ENCODE measurements at places on chromosomes 5 and 9. TPM values are rescaled to one million over a fixed set of nuclear protein-coding genes. Genes with fewer than 3 reads are reported as not detected.
A peak's percentile ranks its signal among the peaks of the same experiment; 100 is the strongest.

The MRPL22 gene
- total RNA-seq = 45.9 TPM

The SLC30A5 gene
- 37.6 TPM for total RNA-seq

The IFNB1 gene
- total RNA-seq = 0.05 TPM

The HACD4 gene
- total RNA-seq = 6.2 TPM

The FOXD4 gene
- total RNA-seq = 0.38 TPM

The PTPRD gene
- 13.5 TPM for total RNA-seq

The NTNG2 gene
- total RNA-seq = 1.7 TPM

The SLC34A3 gene
- not detected for total RNA-seq

The CDH6 gene
- 0.66 TPM for total RNA-seq

The CER1 gene
- 0.05 TPM for total RNA-seq

The TMEM252 gene
- total RNA-seq = not detected

The PCA3 gene
- total RNA-seq = 0.09 TPM

The SPINK7 gene
- total RNA-seq = 1.2 TPM

- no peaks in the 10 kb centered on the region for H3K27me3 ChIP-seq
- no peak for DNase-seq
- no peak overlapping the region for H3K27ac ChIP-seq
- no peaks in the 10 kb centered on the region for H3K36me3 ChIP-seq
Observed at GRCh38 chr9:130396581-130396980, 48.2 kb upstream of the ASS1 start.

GRCh38 chr9:29802454-29802853 lies 2229.2 kb upstream of the C9orf72 start:
- no peak for DNase-seq
- no peak overlapping the region for H3K27ac ChIP-seq
- no peak overlapping the region for H3K4me3 ChIP-seq
- H3K27me3 ChIP-seq = no peaks in the 10 kb centered on the region
- no peaks in the 10 kb centered on the region for H3K4me1 ChIP-seq

DNA sequence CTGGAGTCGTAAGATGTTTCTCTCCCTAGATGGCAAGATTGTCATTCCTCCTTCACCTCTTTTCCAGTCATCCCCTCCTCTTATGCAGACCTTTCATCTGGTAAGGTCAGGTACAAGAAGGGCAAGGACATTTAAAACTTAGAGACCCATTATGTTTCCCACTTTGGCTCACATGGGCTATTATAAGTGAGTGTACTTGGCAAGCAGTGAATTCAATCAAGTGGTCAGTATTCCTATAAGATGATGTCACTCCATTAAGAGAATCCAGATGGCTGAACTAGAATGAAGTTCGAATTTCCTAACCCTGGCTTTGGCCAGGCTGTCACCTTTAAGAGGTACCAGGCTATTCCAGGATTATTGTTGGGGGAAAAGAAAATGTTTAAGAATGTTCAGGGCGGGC lies 32.2 kb downstream of the ZNF131 start:
- no peaks in the 10 kb centered on the region for H3K4me1 ChIP-seq
- no peak overlapping the region for H3K27ac ChIP-seq
- H3K4me3 ChIP-seq = no peak overlapping the region

- H3K27me3 ChIP-seq = no peaks in the 10 kb centered on the region
- no peak overlapping the region for H3K4me3 ChIP-seq
- no peak for DNase-seq
- no peaks in the 10 kb centered on the region for H3K4me1 ChIP-seq
- H3K27ac ChIP-seq = no peak overlapping the region
Observed at GRCh38 chr5:58188262-58188651, 271.6 kb downstream of the PLK2 start.

GRCh38 chr5:159050316-159051143 lies 49.2 kb downstream of the EBF1 start:
- H3K36me3 ChIP-seq = no peaks in the 10 kb centered on the region
- H3K4me1 ChIP-seq = peaks cover 23% of the 10 kb centered on the region
- no peak for DNase-seq
- H3K27me3 ChIP-seq = peaks cover 19% of the 10 kb centered on the region
- H3K27ac ChIP-seq = peak overlapping the region; percentile 26

GRCh38 chr5:33829430-33829829 lies 62.4 kb downstream of the ADAMTS12 start:
- no peaks in the 10 kb centered on the region for H3K36me3 ChIP-seq
- H3K4me3 ChIP-seq = no peak overlapping the region
- H3K27me3 ChIP-seq = no peaks in the 10 kb centered on the region
- no peaks in the 10 kb centered on the region for H3K4me1 ChIP-seq

DNA sequence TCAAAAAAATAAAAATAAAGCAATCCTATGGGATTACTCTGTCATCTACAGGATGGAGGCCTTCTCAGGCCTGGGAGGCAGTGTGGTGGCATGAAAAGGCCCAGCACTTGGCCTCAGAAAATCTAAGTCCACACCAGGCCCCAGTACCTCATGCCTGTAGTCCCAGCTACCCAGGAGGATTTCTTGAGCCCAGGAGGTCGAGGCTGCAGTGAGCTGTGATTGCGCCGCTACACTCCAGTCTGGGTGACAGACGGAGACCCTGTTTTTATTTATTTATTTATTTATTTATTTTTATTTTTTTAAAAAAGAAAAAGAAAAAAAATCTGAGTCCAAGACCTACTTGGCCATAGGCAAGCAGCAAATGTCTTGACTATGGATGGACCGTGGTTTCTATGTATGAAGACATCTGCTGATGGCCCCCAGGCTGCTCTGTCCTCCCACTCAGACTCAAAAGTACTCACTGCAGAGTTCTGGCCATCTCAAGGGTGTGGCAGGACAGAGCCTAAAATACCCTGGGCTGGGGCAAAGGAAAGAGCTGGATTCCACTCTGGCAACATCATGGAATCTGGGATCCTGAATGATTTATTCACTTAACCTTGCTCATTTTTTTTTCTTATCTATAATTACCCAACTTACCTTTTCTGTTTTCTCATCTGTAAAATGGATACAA lies 55.0 kb downstream of the ARHGEF37 start:
- no peak overlapping the region for H3K4me3 ChIP-seq
- no peaks in the 10 kb centered on the region for H3K36me3 ChIP-seq
- H3K27ac ChIP-seq = no peak overlapping the region
- DNase-seq = no peak
- no peaks in the 10 kb centered on the region for H3K27me3 ChIP-seq

DNA sequence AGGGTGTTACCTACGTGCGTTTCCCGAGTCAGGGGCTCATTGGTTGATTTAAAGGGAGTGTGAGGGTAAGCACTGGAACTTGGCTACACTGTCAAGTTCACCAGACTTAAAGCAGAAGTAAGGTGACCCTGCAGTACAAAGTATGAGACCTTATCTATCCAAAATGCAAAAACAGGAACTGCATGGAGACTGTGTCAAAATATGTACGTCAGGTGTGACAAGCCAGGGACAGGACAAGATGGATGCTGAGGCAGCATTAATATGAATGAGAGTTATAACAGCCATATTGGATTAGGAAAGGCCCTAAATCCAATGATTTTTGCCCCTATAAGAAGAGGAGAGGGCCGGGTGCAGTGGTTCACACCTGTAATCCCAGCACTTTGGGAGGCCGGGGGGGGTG lies 15.4 kb upstream of the SUSD3 start:
- H3K36me3 ChIP-seq = no peaks in the 10 kb centered on the region
- H3K4me3 ChIP-seq = no peak overlapping the region
- no peak for DNase-seq

DNA sequence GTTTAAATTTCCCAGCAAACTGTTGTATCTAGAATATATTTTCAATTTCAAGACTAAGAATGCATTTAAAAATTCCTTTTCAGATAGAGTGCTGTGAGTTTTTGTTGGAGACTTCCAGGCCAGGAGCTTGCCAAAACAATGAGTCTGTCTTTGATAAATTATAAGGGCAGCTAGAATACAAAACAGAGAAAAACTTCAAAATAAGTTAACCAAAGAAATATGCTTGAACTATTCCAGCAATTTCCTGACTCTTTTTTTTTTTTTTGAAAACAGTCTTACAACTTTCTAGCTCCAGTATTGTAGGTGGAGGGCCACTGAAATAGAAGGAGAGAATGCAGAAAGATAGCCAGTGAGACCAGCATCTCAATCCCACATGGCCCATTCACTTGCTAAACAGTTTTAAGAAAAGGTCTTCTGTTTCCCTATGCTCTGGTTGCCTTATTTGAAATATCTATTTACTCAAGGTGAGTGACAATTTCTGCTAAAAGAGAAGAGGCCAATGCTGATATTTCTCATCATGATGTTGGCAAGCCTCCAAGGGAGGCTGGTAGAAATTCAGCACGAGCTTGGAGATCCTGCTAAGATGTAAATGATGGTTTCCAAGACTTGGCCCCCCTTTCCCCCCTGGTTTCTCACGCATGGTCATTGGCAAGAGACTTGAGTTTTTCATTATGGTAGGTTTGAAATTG lies 103.2 kb downstream of the USP20 start:
- H3K27ac ChIP-seq = no peak overlapping the region
- H3K4me1 ChIP-seq = peaks cover 2% of the 10 kb centered on the region
- DNase-seq = no peak
- H3K4me3 ChIP-seq = no peak overlapping the region
- peaks cover 57% of the 10 kb centered on the region for H3K36me3 ChIP-seq
- no peaks in the 10 kb centered on the region for H3K27me3 ChIP-seq

DNA sequence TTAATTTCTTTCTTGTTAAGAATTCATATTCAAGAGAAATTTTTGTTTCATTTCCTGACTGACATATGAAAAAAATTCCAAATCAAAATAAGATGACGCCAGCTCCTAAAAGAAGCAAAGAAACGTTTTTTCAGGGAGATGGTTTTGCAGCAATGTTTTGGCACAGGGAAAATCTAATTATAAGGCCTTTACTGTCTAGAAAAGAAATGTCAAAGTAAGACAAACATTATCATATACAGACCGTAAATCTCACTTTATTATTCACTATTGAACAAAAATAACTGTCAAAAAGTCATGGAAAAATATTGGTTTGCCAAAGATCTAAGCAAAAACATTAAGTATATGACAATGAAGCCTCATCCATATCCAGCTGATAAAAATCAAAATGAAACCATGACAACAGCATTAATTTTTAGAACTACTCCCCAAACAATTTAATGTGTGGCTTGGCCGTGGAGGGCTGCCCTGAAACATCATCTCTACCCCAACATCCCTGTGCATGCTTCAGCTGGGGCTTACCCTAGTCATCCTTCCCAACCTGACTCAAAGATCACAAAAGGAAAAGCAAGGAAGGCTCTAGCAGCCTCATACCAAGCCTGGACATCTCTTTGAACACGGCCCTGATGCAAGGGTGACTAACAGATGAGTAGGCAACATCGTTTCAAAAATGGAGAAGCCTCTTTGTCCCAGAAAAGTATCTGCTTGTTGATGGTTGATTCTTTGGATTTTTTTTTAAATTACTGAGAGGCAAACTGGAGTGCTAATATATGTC lies 95.6 kb downstream of the ARSB start:
- no peaks in the 10 kb centered on the region for H3K36me3 ChIP-seq
- H3K27ac ChIP-seq = no peak overlapping the region
- no peak overlapping the region for H3K4me3 ChIP-seq

GRCh38 chr5:137040641-137041340 lies 458.3 kb downstream of the SPOCK1 start:
- H3K36me3 ChIP-seq = no peaks in the 10 kb centered on the region
- no peak overlapping the region for H3K27ac ChIP-seq
- no peaks in the 10 kb centered on the region for H3K27me3 ChIP-seq
- H3K4me3 ChIP-seq = no peak overlapping the region

GRCh38 chr5:91111473-91112238 lies 271.5 kb downstream of the ARRDC3 start:
- H3K27me3 ChIP-seq = no peaks in the 10 kb centered on the region
- H3K27ac ChIP-seq = no peak overlapping the region
- H3K36me3 ChIP-seq = no peaks in the 10 kb centered on the region
- DNase-seq = no peak

DNA sequence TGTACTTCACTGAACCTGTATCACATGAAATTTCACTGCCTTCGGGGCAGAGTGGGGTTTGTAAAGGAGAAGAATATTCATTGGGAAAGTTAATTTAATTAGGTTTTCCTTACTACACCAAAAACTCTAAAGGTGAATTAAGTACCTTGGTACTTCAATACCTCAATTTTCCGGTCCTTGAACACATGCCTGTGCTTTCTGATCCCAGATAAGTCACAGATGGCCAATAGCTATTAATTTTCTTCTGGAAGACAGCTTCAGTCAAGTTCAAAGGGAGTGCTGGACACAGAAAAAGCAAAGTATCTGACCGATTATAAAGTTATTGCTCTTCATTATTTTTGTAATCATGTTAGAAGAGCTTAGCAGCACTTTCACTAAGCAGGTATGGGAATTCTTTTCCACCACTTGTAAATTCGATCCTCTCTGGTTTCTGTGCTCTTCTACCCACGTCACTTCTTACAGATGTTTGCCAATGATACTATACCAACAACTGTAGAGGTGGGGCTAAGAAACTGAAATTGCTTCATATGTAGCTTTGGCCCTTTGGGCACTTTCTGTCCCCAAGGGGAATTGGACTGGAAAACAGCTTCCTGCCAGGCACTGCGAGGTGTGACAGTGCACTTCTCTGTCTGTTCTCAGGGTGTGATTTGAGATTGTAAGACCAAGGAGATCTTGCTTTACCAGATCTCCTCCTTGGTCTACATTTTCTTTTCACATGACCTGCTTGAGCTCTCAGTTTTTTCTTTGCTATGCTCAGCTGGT lies 164.0 kb downstream of the CCDC192 start:
- H3K27me3 ChIP-seq = no peaks in the 10 kb centered on the region
- H3K4me1 ChIP-seq = no peaks in the 10 kb centered on the region
- no peaks in the 10 kb centered on the region for H3K36me3 ChIP-seq
- H3K4me3 ChIP-seq = no peak overlapping the region

- no peak for DNase-seq
- H3K36me3 ChIP-seq = no peaks in the 10 kb centered on the region
- no peak overlapping the region for H3K4me3 ChIP-seq
- H3K27me3 ChIP-seq = no peaks in the 10 kb centered on the region
- H3K4me1 ChIP-seq = no peaks in the 10 kb centered on the region
- H3K27ac ChIP-seq = no peak overlapping the region
Observed at GRCh38 chr5:119706049-119706448, 76.7 kb downstream of the FAM170A start.

DNA sequence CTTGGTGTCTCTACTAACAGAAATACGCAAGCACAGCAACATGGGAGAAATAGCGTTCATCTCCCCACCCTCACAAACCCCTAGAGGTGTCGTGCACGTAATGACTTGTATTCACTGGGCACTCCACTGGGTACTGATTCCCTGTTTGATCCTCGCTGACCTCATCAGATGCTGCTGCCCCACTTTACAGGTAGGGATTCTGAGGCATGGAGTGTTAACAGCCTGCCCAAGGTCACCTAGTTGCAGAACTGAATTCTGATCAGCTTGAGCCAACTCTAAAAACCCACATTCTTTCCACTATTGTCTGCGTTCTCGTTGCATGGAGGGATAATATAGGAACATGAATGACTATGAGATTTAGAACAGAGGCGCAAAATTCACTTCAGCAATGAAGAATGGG lies 96.3 kb downstream of the TRIO start:
- H3K4me3 ChIP-seq = no peak overlapping the region
- no peaks in the 10 kb centered on the region for H3K36me3 ChIP-seq
- H3K27ac ChIP-seq = no peak overlapping the region

GRCh38 chr9:131635285-131635684 lies 90.0 kb downstream of the PRRT1B start:
- peaks cover 19% of the 10 kb centered on the region for H3K4me1 ChIP-seq
- H3K27me3 ChIP-seq = no peaks in the 10 kb centered on the region
- peaks cover 50% of the 10 kb centered on the region for H3K36me3 ChIP-seq
- peak overlapping the region; percentile 1 for H3K27ac ChIP-seq

GRCh38 chr5:53994148-53994547 lies 316.2 kb downstream of the ARL15 start:
- no peaks in the 10 kb centered on the region for H3K4me1 ChIP-seq
- H3K27me3 ChIP-seq = no peaks in the 10 kb centered on the region
- H3K36me3 ChIP-seq = no peaks in the 10 kb centered on the region
- no peak overlapping the region for H3K4me3 ChIP-seq
